T-helper 2 cell treated with Interferon-gamma antibody and Interleukin-4, amounts not matched to agents 5 μg/mL and 100 μg/mL, for 36 hours (primary cell): ENCODE measurements at places on chromosomes 7 and 10.

GRCh38 chr10:122359621-122360020 lies 14.9 kb upstream of the PLEKHA1 start:
- no peak for DNase-seq

DNA sequence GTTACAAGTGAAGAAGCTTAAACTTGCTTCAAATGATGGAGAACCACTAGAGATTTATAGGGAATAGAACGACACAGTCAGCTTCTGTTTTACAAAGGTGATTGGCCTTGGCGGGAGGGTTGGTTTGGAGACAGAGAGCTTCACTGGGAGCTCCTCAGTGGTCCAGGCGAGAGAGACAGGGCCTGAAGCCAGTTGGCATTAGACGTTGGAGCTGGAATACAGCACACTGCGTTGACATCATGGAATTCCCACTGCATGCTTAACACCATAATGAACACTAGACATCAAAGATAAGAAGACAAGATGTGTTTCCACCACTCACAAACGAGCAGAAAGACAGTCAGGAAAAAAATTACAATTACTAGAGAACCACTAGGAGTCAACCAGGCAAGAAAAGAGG lies 67.8 kb downstream of the TBXAS1 start:
- DNase-seq, result no peak

- DNase-seq, result no peak
Observed at GRCh38 chr7:140179339-140179738, 2.6 kb upstream of the KDM7A start.

DNA sequence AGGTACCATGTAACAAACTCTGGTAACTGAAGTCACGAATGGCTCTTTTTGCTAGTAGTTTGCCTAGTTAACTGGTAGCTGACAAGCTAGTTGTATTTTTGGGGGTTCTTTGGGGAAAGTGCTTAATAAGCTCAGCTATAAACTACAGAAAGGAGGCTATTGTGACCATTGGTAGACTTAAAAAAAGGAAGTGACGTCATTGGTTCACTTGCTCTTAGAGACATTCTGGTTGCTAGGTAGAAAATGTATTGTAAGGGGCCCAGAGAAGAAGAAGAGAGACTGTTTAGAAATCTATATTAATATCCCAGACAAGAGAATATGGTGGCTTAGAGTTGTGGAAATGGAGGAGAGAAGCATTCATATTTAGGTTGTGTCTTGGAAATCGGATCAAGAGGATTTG lies 103.0 kb downstream of the NXPH1 start:
- no peak for DNase-seq

- no peak for DNase-seq
Observed at GRCh38 chr7:2644562-2645273, 12.9 kb downstream of the TTYH3 start.

- no peak for DNase-seq
Observed at GRCh38 chr7:121428855-121429489, 32.9 kb upstream of the FAM3C start.

GRCh38 chr7:38375453-38375852 lies 102.0 kb upstream of the TARP start:
- no peak for DNase-seq

DNA sequence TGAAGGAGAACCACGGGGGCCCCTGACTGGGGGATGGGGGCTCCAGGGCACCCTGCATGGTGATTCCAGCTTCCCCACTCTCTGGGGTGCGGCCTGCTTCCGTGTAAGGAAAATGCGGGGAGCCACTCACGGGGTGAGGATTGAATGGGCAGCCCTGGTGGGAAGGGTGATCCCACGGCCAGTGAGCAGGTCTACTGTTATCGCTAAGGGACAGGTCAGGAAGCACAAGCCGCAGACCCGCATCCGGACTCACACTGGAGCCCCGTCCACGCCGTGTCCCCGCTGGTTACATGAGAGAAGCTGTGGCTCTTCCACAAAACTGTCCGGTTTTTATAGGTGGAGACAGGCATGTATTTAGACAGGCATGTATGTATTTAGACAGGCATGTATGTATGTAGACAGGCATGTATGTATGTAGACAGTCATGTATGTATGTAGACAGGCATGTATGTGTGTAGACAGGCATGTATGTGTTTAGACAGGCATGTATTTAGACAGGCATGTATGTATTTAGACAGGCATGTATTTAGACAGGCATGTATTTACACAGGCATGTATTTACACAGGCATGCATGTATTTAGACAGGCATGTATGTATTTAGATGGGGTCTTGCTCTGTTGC lies 5.7 kb downstream of the PSMG3 start:
- DNase-seq, result no peak

DNA sequence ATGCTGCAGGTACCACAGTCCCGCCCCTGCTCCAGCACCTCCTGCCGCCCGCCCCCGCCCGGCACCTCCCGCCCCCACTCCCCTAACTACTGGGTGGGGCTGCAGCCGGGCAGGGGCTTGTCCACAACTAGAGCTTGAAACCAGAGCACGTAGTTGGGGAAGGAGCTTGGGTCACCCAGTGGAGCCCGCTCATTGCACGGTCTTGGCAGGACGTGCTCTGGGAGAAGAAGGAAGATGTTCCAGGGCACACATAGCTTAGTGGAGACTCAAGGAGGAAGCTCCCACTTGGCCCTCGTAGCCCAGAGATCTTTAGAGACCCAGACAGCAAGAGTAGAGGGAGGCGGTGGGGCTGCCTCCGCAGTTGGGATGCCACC lies 692 bp downstream of the IGFBP1 start:
- DNase-seq, result no peak

- no peak for DNase-seq
Observed at GRCh38 chr10:10138685-10139084, 879.0 kb upstream of the CELF2 start.
